ENCODE measurements at places on chromosomes 13 and 19.

- no peak for DNase-seq
These were observed 4.5 kb downstream of the CCNA1 start for GRCh38 chr13:36436811-36437210.

DNA sequence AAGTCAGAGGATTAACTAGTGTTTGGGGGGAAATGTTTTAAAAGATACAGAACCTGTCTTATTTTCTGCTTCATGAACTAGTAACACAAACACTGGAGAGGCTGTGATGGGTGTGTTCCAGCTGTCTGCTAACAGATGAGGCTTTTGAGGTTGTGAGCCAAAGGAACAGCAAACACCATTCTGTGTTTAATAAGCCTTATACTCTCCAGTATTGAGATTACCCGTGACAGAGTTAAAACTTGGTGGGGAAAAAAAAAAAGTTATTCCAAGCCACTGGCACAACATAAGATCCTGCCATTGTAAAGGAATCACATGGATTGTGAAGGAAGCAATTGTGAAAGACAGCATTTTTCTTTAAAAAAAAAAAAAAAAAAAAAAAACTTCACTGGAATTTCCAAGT is 48.4 kb downstream of the KCTD12 start:
- no peak for DNase-seq

DNA sequence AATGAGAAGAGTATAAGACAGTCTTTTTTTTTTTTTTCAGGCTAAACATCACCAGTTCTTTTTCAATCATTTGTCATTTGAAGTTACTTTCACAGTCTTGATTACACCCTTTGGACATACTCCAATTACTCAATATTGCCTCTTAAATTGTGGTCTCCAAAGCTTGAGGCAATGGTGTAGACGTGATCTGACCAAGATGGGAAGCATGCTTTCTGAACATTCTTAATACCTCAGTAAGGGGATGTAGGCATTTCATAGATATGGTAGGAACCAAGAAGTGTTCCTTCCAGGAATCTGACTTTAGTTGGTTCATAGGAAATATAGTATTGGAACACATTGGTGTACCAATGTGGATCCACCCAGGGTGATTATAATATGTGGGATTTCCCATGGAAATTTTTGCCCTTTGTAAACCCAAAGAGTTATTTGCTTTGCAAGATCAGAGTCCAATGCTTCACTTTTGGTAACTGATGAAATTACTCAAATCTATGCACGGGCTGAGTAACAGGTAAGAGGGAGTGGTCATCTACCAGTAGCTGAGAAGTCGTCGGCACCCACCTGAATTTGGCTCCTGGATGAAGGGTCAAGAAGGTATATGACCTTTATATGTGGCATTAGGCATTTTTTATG is 62.2 kb downstream of the ERCC5 start:
- DNase-seq, result no peak

DNA sequence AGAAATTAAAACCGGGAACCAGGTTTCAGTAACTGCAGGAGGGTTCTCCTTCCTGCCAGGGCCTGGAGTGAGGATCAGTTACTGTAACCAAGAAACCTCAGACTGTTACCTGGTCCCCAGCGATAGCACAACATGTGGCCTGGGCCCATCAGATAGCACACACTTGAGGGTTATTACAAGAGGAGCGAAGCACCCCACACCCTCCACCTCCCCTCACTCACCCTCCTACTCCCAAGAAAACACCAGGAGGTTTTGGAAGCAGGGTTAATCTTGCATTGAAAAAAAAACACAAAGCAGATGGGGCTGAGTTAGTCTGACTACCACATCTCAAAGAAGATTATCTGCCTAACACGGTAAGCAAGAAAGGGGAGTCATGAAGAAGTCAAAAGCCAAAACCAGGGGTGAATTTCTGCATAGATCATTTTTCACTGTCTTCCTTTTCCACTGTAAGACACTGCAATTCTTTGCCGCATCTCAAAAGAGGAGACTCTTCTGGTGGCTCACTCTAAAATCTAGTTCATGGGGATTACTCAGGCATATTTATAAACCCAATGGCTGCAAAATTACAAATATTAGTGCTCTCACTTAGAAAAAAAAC is 75.9 kb upstream of the DOCK9 start:
- DNase-seq, result peak; percentile 80

DNA sequence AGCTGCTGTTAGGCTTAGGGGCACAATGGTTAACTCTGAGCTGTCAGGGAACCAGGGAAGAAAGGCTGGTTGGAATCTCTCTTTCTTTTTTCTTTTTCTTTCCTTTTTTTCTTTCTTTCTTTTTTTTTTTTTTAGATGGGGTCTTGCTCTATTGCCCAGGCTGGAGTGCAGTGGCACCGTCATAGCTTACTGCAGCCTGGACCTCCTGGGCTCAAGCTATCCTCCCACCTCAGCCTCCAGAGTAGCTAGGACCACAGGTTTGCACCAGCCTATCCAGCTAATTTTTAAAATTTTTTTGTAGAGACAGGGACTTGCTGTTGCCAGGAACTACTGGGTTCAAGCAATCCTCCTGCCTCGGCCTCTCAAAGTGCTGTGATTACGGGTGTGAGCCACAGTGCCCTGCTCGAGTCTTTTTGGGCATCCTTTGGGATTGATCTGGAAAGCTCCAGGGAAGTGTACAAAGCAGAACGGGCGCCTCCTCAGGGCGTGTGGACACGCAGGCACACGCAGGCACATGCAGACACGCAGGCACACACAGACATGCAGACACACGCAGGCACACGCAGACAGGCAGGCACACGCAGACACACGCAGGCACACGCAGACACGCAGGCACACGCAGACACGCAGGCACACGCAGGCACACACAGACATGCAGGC is 99.2 kb downstream of the GADD45B start:
- no peak for DNase-seq

DNA sequence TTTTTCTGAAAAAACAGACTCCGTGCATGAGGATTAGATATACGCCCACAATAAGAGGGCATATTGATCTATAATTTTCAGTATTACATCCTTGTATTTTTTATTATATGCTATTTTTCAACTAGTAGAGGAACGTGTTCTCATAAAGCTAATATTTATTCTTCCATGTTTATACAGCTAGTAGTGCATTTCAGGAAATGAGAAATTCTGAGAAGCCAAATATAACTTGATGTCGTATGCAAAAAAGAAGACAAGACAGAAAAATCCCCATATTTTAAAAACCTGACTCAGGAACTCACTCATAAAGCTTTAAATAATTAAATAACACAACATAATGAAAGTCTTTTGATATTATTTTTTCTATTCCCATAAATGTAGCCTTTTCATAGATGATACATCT is 308.6 kb downstream of the ENOX1 start:
- no peak for DNase-seq

GRCh38 chr13:67735651-67736050 is 505.5 kb upstream of the PCDH9 start:
- DNase-seq, result no peak

DNA sequence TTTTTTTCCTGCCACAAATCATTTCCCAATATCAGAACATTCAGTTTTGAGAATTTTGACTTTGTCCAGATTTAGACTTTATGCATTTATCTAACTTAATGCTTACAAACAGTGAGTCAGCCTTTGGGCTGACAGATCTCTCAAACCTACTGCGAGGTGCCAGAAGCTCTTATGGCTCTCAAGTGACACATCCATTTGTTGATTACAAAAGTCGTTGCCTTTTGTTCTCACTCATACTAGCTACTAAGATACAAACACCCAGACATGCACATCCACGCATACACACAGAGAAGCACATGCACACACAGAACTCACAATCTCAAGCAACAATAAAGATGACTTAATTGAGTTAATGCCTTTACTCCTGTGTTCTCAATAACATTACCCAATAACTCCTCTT is 1147.5 kb downstream of the DIAPH3 start:
- DNase-seq, result no peak

GRCh38 chr13:34335014-34336007 is 517.4 kb downstream of the RFC3 start:
- DNase-seq, result no peak

DNA sequence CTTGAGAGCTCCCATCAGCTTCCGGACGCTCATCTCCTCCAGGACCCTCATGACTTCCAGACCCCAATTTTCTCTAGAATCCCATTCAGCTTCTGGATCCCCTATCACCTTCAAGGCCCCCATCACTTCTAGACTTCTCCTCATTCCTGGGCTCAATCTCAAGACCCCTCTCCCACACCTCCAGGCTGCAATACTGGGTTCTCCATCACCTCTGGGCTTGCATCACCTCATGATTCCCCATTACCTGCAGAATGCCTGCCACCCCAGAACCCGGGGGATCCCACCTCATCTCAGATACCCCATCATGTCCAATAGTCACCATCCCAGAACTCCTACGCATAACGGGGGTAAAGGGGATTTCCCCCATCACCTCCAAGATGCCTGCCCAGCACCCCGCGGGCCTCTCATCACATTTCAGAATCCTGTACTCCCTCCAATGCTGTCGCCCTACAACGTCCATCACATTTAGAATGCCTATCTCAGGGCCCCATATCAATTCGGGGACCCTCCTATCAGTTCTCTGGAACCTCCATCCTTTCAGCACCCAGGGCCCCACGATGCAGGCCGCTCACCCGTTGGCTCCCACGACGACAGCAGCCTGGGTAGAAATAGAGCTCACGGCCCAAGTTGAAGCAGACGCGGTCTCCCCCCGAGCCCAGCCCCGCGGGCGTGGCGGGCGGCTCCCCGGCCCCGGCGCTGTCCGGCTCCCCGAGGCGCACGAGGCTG is 738 bp downstream of the DMWD start:
- DNase-seq, result no peak

DNA sequence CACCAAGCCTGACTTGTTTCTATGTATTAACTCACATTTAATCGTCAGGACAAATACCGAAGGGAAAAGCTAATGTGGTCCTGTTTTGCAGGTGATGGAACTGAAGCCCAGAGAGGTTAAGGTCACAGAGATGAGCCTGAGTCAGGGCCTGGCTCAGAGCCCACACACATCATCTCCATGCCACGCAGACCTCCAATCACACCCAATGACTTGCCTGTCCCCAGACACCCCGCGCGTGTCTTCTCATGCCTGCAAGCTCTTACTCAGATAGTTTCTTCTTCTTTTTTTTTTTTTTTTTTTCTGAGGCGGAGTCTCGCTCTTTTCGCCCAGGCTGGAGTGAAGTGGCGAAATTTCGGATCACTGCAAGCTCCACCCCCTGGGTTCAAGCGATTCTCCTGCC is 16.4 kb downstream of the SIX5 start:
- DNase-seq, result no peak

DNA sequence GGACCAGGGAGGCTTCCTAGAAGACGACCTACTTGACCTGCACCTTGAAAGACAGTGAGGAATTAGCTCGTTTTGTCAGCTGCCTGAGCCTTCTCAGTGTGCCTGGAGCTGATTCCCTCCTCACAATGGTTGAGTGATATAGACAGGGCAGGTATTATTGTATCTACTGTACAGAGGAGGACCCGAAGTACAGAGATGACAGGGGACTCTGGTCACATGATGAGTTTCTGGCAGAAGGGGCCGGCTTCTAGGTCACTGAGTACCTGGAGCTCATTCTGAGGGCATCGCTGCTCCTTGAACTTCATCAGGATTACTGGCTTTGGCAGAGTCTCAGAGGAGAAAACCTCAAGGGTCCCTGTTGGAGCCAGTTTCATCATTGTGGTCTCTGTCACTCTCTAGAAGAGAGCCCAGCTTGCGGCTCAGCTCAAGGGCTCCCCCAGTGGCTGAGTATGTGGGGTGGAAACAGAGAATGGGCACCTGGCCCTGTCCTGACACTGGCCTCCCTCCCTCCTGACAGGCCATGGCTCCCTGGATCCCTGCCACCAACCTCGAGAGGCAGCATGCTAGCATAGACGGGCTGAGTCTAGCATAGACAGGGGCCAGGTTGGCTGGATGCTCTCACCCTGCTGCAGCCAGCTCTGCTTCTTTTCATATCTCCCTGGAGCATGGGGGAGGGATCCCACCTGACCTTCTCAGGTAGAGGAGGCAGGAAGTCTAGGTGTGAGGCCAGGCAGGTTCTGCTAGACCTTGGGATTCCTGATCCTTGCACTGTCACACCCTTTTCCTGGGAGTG is 38.7 kb downstream of the NFIX start:
- DNase-seq, result no peak

GRCh38 chr19:34481861-34482379 is 362 bp downstream of the WTIP start:
- no peak for DNase-seq

DNA sequence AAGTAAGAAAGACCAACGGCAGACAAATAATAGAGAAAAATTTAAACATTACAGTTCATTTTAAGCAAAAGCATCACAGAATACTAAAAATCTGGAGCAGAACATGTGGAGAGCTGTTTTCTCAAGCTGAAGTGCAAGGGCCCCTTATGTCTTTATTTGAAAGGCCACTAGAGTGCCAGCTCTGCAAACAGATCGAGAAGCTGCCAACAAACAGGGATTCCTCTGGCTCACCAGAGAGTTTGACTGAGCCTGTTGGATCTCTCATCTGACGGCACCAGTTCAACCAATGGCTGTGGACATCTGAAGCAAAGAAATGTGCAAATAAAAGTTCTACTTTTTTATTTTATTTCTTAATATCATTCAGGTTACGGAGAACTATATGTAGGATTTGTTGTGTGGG is 119.7 kb downstream of the COL4A2 start:
- DNase-seq, result no peak

DNA sequence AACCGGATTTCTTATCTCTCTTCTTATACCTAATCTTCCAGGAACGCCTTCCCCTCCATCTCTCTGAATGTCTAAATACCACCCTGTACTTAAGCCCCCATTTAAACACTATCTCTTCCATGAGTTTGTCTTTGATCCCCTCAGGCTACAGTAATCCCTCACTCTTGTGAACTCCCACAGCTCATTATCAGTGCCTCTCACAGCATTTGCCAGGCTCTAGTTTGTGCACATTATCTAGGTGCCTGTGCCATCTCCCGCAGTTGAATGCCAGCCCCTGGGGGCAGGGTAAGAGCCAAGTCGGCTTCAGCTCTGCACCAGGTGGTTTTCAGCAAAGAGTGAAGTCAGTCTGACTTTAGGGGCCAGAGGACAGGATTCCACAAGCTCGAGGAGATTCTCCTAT is 71.4 kb downstream of the FREM2 start:
- no peak for DNase-seq

DNA sequence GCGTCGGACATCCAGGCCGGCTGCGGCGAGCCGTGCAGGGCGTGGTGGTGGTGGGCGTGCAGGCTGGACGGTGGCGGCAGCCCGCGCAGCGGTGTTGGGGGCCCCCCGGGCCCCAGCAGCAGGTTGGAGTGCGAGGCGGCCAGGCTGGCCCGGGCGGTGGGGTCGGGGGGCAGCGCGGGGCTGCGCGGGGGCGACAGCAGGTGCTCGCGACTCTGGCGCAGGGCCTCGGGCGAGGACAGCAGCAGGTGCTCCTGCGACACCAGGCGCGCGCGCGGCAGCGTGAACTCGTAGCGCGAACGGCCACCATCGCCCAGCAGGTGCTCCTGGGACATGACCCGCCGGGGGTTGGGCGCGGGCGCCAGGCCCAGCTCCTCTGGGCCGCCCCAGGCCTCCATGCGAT is 9.8 kb downstream of the SHISA7 start:
- DNase-seq, result no peak
